Mucosa of descending colon (tissue), 3 donors: ENCODE measurements at places on chromosomes 2 and 18.

- peak; percentile 36 for DNase-seq
Measured at GRCh38 chr2:28346587-28346986, 46.1 kb upstream of the FOSL2 start.

DNA sequence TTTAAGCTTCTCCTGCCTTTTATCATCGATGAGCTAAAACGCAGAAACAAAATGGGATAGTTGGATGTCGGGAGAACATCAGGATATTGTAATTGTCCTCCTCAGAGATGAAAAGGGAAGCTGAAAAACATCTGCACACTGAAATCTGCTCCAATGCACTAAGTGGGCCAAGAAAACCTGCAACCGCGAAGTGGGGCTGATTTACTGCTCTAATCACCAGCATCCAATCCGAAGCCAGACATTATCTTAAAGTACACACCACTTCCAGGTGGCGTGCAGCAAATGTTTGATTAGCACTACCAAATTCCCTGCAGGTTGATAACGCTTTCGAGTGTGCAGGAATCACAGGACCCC is 230.3 kb upstream of the SLC14A2 start:
- DNase-seq, result no peak

DNA sequence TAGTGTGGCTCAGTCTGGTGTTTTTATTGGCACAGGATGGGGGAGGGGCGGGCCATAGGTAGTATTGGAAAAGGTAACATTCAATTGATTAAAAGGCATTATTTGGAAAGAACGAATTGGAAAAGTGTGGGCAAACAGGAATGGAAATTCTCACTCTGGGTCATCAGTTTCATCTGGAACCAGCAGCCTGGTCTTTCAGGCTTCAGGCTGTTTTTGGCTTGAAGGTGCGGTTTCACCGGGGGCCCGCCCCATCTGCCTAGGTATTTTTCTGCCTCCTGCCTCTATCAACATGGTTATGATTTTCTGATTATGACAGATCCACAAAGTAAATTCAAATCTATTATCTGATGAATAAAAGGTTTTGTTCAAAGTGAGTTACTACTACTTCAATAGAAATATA is 59.5 kb upstream of the CD28 start:
- no peak for DNase-seq

GRCh38 chr2:42298132-42298531 is 62.9 kb downstream of the COX7A2L start:
- DNase-seq, result no peak

- DNase-seq, result no peak
Measured at GRCh38 chr18:33034945-33035344, 262.1 kb upstream of the KLHL14 start.

GRCh38 chr2:181104512-181105115 is 124.2 kb downstream of the UBE2E3 start:
- DNase-seq, result peak; percentile 58

- DNase-seq, result no peak
Measured at GRCh38 chr2:24261441-24261840, 86.6 kb downstream of the FAM228A start.
